ENCODE measurements at places on chromosomes 2 and 18.
A peak's percentile ranks its signal among the peaks of the same experiment; 100 is the strongest.

DNA sequence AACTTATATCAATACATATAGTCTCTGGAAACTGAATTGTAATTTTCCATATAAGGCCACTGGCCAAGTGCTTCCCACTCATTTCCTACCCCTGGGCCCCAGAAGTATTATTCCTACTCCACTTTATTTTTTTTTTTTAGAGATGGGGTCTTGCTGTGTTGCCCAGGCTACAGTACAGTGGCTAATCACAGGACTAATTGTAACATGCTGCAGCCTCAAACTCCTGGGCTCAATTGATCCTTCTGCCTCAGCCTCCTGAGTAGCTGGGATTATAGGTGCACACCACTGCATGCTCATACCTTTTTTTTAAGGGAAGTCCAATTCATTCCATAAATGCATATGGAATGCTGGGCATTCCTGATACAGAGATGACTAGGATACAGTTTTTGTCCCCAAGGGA lies 6.4 kb upstream of the CNNM4 start:
- DNase-seq, result no peak

GRCh38 chr2:68912732-68913131 lies 40.0 kb downstream of the GKN2 start:
- DNase-seq, result no peak

GRCh38 chr2:80896576-80896975 lies 592.0 kb upstream of the LRRTM1 start:
- no peak for DNase-seq

DNA sequence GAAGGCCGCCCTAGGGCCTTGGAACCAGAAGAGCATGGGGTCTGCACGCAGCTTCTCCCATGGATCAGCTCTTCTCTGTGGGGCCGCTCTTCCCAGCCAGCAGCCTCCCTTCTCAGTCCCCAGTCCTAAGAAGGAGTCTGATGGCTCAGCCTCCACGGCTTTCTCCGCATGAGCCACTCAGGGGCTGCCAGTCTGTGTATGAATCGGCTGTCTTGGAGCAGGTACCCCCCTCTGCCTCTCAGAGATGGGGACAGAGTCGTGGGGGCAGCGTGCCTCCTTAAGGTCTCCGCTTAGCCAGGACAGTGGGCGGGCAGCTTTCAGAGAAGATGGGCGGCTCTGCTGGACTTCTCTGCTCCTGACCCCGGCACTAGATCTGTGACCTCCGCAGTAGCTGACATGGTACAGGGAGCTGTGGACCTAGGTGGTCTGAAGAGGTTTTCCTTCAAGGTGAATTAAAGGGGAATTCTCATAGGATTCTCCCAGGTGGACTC lies 21.6 kb downstream of the INPP5D start:
- DNase-seq, result no peak

- no peak for DNase-seq
Observed at GRCh38 chr18:48367557-48367956, 41.6 kb downstream of the ZBTB7C start.

GRCh38 chr18:78406743-78407465 lies 572.7 kb upstream of the SALL3 start:
- DNase-seq, result no peak

- DNase-seq, result peak; percentile 45
Observed at GRCh38 chr18:62523631-62524439, 1.0 kb downstream of the ZCCHC2 start.

- DNase-seq, result no peak
Observed at GRCh38 chr2:42930025-42930581, 137.7 kb upstream of the HAAO start.

DNA sequence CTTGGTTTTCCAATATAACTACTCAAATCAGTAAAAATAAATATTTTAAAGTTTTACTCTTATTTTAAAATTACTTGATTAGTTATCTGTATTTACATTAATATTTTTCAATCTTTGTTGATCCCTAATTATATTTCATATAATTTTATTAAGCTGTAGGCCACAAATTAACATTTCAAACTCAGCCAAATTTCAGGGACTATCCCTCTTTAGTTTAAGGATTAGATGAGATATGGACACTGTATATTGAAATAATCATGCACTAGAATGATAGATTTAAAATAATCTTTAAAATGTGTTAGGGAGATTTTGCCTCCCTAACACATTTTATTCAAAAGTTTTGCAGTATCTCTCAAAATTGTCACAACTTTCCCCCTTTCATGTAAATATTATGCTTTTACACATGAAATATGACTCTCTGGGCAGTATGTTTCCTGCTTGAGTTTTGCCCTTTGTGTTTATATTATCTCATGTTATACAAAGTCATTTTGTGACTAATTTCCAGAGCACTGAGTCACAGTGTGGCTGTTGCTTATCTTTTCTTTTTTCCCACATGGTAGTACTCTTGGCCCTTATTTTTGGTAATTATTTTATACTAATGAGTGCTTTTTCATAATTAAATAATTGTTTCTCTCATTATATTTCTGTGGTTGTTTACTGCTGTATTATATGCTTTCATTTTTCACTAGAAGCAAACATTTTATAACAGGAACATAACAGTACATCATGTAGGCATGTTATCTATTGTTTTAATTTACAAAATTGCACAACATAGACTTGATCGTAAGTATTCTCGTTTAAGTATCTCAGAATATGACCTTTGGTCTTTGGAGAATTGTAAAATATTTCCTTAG lies 1.2 kb downstream of the TFPI start:
- DNase-seq, result no peak

DNA sequence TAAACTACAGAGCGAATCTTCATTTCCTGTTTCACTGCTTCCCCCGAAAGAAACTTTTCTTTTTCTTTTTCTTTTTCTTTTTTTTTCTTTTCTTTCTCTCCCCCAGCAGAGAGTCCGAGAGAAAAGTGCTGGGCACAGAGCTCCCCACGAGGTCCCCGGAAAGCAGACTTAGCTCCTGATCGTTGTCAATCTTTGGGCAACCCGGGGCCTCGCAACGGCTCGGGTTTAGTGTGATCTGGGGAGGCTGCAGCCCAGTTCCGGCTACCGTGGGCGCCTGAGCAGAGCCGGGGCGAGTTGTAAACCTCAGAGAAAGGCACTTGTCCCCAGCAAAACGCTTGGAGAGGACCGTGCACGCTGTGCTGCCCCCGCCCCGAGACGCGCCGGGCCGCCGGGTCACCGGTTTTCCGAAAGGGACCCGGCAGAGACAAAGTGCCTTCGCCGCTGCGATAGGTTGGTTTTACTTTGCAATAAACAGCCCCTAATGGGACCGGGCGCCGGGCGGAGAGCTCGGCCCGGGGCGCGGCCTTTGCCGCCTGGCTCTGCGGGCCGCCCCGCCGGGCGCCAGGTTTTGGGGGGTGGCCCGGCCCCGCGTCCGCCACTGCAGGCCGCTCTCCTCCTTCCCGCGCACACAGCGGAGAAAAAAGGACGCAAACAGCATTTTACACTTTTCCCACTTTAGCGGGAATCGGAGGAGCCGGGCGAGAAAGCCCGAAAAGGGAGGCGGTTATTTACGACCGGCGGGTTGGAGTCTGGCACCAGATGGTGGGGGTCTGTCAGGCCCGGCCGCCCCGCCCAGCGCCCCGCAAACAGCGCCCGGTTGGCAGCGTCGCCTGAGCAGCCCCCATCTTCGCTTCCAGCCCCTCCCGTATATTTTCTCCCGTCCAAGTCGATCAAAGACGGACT lies 136.0 kb downstream of the INSIG2 start:
- DNase-seq, result no peak

GRCh38 chr2:57907411-57907810 lies 139.2 kb upstream of the VRK2 start:
- DNase-seq, result no peak

DNA sequence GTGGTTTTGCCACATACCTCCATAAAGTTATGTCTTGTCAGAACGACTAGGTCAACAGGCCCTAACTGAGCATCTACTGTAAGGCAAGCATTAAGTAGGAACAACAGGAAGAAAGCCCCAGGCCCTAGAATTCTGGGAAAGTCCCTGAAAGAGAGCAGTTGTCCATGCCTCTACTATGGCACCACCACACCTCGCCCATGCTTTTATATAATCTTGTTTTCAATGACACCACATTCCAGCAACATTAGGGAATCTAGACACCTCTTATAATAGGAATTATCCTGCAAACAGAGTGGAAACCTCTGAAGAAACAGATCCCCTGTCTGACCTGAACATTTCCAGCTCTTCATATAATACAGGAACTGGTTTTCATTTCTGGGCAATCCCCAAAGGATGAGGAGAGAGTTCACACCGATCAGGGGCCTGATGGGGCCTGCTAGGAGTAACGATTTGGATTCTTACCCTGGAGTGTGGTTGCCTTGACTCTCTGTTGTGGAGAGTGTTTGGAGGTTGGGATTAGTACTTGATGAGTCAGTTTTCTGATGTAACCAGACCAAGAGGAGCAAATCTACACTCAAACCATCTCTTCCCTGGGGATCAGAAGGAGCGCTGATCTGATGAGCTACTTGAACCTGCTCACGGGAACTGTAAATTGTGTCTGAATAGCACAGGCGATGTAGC lies 31.9 kb upstream of the CEP68 start:
- no peak for DNase-seq

- DNase-seq, result no peak
Observed at GRCh38 chr18:24695168-24695567, 234.7 kb downstream of the HRH4 start.

GRCh38 chr2:174076040-174076439 lies 110.9 kb upstream of the SP3 start:
- no peak for DNase-seq

DNA sequence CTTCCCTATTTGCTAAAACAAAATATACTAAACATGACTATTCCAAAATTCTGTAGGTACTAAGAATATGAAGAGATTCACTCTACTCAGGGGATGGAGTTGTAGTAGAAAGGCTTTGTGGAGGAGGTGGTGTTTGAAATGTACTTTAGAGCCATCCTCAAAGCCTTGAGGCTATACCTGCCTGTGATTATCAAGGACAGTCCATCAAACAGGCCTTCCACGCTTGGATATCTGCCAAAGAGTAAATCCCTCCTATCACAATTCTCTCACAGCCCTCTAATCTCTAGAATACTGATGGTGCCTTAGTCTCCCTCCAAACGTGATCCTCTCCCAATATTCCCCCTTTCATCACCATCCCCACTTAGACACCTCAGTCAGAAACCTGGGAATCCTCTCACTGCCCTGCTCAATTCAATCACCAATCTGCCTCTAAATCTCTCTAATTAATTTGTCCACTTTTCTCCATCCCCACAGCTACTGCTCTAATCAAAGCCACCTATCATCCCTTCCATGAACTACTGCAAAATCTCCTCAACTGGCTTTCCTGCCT lies 13.1 kb downstream of the SOS1 start:
- DNase-seq, result no peak
